ENCODE measurements at places on chromosomes 6 and 20. TPM values are rescaled to one million over a fixed set of nuclear protein-coding genes. Genes with fewer than 3 reads are reported as not detected.

GRCh38 chr20:31711179-31712111, 11.2 kb downstream of the BCL2L1 start:
- DNase-seq: no peak

The BAG2 gene
- total RNA-seq: 19.6 TPM

The VWA7 gene
- total RNA-seq: 0.68 TPM

The TGM3 gene
- not detected for total RNA-seq

- no peak for DNase-seq
Observed at GRCh38 chr6:2982426-2983117, 11.2 kb upstream of the SERPINB6 start.

The B3GAT2 gene
- not detected for total RNA-seq

DNA sequence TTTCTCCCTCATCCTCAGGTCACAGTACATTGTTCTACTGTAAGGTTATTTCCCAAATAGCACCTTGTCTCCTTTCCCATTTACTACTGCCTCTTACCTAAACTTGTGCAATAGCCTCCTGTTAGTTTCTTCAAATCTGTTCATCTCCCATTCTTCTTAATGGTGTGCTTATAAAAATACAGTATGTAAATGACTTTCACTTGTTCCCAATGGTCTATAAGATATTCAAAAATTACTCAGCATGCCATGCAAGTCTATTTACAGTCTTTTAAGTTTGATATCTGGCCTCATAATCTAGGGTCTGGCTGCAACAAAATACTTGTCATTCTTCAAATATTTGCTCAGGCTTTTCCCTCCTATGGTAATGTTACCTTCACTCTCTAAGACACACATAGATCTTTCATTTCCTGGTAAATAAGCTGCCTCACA, 31.5 kb upstream of the RHAG start:
- no peak for DNase-seq

The HLA-DOB gene
- total RNA-seq: not detected

- DNase-seq: no peak
Observed at GRCh38 chr6:127147534-127147933, 29.1 kb downstream of the RSPO3 start.

- DNase-seq: no peak
Observed at GRCh38 chr6:70954750-70955149, 2.1 kb downstream of the B3GAT2 start.

DNA sequence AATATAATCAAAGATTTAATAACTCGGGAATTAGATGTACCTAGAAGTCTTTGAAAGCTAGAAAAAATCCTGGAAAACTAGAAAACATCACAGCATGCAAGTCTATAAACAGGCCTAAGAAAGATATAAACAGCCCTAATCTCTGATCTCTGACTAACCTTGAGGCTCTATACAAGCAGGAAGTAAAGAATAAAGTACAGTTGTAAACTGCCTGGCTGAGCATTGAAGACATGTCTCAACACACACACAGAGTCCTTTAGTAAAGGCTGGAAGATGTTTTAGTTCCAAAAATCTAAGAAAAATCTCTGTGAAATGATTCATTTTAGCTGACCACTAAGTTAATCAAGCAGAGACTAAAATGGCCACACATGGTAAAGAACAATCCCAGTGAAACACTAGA, 774.5 kb downstream of the EYS start:
- DNase-seq: no peak

DNA sequence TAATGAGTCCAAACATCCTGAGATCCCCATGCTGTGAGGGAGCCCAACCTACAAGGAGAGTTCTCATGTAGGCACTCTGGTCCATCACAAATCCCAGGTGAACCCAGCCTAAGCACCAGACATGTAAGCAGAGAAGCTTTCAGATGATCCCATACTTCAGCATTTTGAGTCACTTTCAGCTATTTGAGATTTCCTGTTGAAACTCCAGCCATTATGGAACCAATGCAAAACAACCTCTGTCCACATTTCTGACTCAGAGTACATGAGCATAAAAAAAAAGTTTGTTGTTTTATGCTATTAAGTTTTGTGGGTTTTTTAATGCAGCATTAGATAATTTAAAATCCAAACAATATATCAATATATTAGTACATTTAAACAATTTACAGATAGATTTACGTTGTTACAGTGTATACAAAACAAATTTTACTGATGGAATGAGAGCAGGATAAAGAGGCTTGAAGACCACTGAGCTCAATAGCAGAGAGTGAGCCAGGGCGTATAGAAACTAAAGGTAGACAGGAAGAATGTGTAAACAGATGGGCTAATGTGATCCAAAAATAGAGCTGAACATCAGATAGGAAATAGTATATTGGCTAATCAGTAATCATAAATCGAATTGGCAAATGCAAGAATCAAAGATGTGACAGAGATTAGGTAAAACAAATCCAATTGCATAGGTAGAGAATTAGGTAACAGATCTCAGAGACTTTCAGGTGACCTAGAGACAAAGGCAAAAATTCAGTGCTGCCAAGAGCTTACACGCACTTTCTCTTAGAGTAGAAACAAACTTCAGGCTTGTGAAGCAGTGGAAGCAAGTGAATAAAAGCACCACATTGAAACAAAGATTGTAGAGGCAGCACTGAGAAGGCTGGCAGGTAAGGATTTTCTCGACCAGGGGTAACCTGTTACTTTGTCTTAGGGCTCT, 36.2 kb upstream of the PLCB1 start:
- no peak for DNase-seq

DNA sequence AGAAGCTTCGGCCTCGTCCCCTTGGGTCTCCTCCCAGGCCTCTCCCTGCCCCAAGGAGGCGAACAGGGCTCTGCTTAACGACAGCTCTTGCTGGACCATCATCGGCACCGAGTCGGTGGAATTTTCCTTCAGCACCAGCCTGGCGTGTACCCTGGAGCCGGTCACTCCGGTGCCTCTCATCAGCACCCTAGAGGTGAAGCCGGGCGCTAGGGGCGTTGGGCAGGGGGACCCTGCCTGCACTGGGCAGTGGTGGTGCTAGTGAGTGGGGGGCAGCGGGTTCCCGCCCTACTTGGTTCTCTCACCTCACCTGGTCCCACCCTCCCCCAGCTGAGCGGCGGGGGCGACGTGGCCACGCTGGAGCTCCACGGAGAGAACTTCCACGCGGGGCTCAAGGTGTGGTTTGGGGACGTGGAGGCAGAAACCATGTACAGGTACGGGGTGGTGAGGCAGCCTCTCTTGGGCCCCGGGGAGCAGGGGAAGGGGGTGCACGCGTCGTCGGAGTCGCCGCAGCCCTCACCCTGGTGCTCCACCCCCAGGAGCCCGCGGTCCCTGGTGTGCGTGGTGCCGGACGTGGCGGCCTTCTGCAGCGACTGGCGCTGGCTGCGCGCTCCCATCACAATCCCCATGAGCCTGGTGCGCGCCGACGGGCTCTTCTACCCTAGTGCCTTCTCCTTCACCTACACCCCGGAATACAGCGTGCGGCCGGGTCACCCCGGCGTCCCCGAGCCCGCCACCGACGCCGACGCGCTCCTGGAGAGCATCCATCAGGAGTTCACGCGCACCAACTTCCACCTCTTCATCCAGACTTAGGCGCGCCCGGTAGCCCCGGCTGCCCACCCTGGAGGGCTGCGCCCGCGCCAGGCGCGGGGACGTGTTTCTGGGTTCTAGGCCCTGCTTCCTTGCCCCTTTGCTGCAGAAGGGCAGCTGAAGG, 8.3 kb upstream of the MATN4 start:
- DNase-seq: no peak

The ZC3H12D gene
- total RNA-seq: 3.8 TPM

- DNase-seq: no peak
Observed at GRCh38 chr6:81023007-81023582, 729.4 kb downstream of the TENT5A start.

DNA sequence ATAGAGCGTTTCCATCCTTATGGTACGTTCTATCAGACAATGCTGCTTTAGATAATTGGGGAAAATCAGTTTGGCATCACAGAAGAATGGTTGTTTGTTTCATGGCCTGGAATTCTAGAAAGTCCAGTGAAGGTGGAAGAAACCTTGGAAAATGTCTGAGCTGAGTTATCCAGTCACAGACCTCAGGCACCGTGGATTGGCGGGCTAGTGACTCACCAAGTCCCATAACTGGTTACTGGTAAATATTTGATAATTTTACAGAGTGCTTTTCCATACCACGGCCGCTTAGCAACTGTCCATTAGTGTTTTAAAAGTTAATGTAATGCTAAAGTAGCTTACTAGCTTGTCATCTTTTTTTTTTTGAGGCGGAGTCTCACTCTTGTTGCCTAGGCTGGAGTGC, 99.4 kb downstream of the SLC35B3 start:
- DNase-seq: no peak

DNA sequence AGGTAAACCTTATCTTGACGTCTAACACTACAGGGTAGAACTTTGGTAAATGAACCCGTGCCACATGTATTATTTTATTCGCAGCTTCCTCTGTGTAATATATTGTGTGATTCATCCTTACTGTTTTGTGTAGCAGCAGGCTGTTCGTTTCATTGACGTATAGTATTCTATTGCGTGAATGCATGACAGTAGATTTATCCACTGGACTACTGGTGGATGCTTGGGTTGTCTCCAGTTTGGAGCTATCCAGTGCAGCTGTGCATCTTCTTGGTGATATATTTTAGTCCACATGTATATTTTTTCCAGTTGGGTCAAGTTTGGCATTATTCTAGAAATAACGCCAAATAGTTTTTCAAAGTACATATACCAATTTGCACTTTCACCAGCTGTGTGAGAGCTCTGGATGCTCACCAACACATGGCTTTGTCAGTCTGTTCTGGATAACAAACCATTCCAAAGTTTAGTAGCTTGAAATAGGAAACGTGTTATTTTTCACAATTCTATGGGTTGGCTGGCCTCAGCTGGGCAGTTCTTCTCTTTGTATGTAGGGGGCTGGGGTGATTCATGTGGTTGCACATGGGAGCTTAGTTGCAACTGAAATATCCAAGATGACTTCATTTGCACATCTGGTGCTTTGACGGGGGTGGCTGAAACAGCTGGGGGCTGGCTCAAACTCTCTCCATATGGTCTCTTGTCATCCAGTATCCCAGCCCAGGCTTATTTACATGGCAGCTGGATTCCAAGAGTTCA, 9.3 kb downstream of the ECT2L start:
- DNase-seq: no peak

The SAYSD1 gene
- 16.5 TPM for total RNA-seq

DNA sequence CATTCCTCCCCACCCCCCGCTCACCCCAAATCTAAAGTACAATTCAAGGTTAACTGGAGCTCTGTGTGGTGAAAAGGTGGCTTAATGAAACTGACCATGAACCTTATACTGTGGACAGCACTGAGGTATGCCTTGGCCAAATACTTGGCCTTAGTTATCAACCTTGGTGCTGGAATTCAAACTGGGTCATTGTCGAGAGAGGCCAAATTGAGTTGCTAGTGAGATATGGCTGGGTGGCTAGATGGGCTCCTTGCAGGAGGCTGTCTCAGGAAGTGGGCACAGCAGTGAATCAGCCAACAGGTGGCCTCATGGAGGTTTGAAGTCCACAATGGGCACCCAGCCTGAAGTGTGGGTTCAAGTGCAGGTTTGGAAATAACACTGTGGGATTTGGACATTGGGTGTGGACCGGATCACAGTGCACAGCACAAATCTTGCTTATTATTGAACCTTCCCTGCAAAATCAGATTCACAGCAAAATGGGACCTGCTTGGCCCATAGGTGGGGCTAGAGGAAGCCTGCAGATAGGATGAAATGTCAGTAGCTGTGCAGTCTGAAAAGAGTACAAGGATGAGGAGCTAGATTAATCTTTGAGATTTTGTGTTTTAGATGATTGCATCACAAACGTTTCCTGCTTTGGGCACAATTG, 5.6 kb upstream of the BTBD3 start:
- DNase-seq: no peak

DNA sequence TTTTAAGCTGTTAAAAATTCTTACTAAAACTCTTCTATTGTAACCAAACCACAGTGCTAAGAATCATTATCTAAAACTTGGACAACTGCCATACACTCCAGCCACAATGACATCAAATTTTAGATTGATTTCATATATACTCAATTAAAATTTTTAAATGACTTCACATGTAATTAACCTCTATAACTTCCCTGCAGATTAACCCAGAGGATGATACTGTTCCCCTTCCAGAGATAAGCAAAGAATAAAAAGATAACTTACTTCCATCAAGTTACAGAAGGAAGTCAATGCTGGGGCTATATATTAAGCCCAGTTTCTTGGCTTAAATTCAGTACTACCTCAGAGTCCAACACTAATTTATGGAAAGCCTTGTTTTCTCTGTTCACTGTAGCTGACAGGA, 71.3 kb downstream of the ARHGAP18 start:
- no peak for DNase-seq

GRCh38 chr6:145652572-145652971, 82.7 kb downstream of the EPM2A start:
- no peak for DNase-seq

- no peak for DNase-seq
Observed at GRCh38 chr20:36043892-36044515, 75.6 kb downstream of the CNBD2 start.

DNA sequence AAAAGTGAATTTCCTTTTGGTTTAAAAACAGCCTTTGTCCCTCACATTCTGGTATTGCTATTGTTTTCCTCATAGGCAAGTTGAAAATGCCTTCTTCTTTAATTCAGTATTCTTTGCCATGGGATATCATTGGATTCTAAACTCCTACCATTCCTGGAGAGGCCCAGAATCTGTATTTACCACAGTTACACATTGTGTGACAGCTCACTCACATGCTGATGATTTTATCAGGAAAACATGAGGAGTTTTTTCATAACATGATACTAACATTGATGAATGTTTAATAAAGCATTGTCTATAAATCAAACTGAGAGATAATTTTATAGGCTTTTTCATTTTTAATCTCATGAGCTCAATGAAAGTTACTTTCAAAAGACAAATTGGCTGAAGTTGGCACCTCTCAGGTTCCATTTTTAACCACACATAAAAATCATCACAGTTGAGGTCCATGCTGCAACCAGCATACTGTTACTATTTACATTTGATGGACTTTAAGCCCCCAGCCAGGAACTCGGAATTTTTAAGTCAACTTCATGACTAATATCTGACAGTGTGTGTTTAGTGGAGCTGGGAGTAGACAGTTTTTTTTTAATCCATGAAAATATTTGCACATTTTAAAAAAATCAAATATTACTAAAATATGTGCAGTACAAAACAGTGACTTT, 82.8 kb downstream of the FAM83B start:
- DNase-seq: no peak

DNA sequence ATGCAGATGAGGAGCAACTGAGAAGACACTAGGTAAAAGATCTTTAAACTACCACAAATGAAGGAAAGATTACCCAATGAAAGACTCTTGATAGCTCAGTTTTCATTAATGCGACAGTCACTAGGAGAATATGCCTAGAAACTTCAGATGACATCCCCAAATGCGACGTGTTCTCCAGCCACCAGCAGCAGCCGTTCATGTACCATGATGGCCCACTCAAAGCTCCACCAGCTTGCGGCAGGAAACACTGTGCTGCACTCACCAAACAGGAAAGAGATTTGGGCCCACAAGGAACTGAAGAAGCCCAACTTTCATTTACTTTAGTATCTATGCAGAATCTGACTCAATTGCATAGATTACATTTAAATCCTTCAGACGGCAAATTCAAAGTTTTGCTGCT, 7.5 kb downstream of the DIDO1 start:
- DNase-seq: no peak

Measured in thoracic aorta (tissue), 2 donors.